Left ventricle myocardium superior (tissue), 1 donor: ENCODE measurements at places on chromosomes 12 and 14. TPM values are rescaled to one million over a fixed set of nuclear protein-coding genes. Genes with fewer than 3 reads are reported as not detected.

Gene PLA2G1B
- not detected for total RNA-seq

Gene PMEL
- total RNA-seq, result 0.57 TPM

GRCh38 chr12:88251798-88252197 lies 109.7 kb downstream of the TMTC3 start:
- DNase-seq, result no peak

GRCh38 chr12:100796621-100797020 lies 2.0 kb downstream of the ANO4 start:
- DNase-seq, result no peak
